HT1080 (cell line): ENCODE measurements at places on chromosomes 16 and 17. TPM values are rescaled to one million over a fixed set of nuclear protein-coding genes. Genes with fewer than 3 reads are reported as not detected.

MTSS2 gene
- 16.0 and 21.1 TPM in 2 replicates for total RNA-seq

GRCh38 chr16:73125850-73126524 lies 78.1 kb upstream of the ZFHX3 start:
- peak; percentile 74 for DNase-seq

- no peak for DNase-seq
These were observed 806 bp downstream of the RAD51C start for GRCh38 chr17:58693208-58693607.

PTX4 gene
- total RNA-seq = not detected in 2 replicates

CNTNAP1 gene
- 8.6 and 9.9 TPM in 2 replicates for total RNA-seq

- DNase-seq = peak; percentile 53
These were observed 31.2 kb downstream of the TMEM238L start for GRCh38 chr17:10772425-10773380.

- peak; percentile 88 for DNase-seq
These were observed 12.6 kb upstream of the OR1F1 start for GRCh38 chr16:3175157-3176093.

DNA sequence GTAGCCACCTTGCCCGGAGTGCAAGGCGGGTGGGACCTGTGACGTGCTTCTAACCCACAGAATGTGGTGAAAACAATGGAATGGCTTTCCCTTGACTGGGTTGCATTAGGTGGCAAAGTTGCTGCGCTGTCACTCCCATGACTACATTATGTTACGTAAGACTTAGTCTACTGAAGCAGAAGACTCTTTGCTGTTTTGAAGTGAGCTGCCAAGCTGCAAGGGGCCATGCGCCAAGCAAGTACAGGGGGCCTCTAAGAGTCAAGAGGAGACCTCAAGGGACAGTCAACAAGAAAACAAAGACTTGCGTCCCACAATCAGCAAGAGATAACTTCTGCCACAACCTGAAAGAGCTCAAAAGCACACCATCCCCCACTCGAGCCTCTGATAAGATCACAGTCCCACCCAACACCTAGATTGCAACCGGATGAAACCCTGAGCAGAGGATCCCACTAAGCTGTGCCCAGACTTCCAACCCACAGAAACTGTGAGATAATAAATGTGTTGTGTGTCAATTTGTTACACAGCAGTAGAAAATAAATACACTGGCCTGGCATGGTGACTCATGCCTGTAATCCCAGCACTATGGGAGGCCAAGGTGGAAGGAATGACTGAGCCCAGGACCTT lies 16.5 kb downstream of the ANKRD11 start:
- DNase-seq = peak; percentile 53

DNA sequence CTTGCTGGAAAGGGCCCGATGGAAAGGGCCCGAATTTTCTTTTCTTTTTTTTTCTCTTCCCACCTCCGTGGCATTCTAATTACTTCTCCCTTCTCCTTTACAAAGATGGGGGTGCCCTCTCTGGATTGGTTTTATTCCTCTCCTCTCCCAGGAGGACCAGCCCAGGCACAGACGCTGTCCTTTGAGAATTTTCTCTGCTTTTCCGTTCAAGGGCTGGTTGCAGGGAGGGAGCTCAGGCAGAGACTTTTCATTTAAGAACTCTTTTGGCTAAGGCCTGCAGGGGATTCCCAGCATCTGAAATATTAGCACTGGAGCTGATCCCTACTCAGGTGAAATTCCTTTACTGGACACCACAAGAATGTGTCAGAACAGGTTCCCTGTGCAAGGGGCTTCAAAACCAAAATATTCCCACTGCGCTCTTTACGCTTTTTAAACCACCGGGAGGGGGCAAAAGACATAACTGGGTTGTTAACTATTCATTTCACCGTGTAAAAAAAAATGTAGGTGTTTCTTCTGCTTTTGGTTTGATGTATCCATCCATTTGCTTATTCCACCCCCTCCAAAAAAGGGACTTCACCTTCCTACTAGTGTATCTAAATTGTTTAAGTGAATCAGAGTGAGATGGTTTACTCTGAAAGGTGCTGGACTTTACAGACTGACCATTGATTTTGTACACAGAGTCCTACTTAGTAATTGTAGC lies 1.4 kb downstream of the NFAT5 start:
- no peak for DNase-seq

SECTM1 gene
- 0.24 TPM in 1 of 2 replicates, not detected in the other for total RNA-seq

DNA sequence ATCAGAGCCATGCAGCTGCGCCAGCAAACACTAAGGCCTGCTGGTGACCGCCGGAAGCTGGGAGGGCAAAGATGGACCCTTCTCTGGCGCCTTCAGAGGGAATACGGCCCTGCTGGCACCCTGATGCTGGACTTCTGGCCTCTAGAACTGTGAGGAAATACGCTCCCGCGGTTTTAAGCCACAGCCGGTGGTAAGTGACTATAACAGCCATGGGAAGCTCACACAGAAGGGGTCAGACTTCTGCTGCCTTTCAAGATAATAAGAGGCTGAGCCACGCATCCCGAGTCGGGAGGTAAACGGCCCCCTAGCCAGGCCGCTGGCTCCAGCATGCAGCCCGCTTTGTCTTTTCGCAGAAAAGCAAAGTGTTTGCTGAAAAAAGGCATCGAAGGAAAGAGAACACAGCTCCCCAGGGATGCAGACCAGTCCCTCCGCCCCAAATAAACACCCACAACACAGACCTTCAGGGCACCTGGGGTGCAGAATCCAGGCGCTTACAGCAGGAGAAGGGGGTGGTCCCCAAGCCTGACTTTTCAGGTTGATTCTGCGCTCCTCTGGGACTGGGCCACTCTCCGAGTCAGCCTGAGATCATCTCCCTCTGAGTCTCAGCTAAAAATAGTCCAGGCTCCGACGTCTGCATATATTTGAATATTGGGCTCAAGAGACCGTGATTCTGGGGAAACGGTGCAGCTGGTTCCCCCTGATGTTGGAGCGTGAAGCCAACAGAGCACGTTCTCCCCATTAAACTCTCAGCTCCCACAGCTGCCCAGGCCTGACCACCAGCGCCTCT lies 89.7 kb downstream of the MGAT5B start:
- DNase-seq = no peak

- peak; percentile 66 for DNase-seq
These were observed 6.2 kb downstream of the DNAJC7 start for GRCh38 chr17:42010898-42011516.

DNA sequence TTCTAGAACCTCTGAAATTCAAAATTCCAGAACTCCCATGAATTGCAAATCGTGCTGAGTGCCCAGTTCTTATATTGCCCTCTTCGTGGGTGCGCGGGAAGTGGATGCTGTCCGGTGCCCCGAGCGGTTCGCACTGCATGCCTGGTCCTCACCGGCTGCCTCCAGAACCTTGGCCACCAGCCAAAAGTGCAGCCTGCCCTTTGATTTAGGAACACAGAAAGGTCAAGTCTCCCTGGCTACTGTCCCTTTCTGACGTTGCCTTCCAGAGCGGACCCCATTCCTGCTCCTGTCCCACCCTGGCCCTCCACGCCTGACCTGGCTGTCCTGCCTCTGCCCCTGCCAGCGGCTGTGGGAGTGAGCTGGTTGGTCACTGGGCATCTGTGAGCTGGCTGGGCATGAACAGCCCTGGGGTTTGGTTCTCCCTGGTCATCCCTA lies 9.7 kb downstream of the NEUROD2 start:
- no peak for DNase-seq

- DNase-seq = no peak
These were observed 10.5 kb upstream of the PRR35 start for GRCh38 chr16:549544-550263.

DNA sequence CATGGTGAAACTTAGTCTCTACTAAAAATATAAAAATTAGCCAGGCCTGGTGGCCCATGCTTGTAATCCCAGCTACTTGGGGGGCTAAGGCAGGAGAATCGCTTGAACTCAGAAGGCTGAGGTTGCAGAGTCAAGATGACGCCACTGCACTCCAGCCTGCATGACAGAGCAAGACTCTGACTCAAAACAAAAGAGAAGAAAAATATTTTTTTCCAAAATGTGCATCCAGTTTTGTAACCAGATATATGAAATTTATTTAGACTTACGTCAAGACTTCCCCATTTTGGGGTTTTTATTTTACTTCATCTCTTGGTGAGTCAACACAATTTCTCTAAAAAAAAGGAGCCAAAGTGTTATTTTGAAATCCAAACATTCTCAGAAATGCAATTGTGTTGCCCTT lies 5.5 kb upstream of the TM4SF5 start:
- no peak for DNase-seq

DNA sequence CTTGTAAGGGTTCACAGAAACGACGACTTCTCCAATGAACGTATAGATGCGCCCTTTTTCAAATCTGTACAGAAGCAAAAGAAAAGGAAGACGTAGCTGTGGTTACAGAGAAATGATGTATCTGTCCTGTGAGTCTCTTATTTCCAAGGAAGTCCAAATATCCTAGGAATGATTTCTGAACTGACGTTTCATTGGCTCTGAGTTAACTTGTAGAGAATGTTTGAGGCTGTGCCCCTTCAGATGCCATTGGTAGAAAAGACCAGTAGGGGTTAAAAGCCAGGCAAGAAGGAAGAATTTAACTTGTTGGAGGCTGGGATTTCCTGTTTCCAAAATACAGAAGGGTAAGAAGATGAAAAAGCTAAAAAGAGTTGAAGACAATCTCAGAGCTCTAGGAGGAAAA lies 96.2 kb downstream of the MYO1D start:
- DNase-seq = no peak

GRCh38 chr16:4426021-4426684 lies 485 bp downstream of the DNAJA3 start:
- DNase-seq = peak; percentile 25

DNA sequence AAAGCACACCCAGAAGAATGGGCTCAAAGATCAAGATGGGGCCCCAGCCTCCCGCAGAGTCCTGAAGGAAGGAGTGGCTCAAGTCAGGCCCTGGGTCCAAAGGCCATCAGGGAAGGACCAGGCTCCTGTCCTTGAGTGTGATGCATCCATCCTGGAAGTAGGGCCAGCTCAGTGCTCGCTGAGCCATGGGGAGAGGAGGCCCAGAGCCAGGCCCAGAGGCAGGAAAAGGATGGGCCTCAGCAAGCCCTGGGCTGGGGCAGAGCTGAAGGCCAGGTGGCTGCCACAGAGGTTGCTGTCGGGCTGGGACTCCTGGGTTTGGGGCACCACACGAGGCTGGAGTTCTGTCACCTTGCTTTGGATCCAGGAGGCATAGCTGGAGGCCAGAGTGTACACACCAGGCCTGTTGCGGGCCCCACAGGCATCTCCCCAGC lies 3.7 kb downstream of the PRSS8 start:
- no peak for DNase-seq

- no peak for DNase-seq
These were observed 183.8 kb downstream of the CCDC182 start for GRCh38 chr17:57561072-57561861.

CDH13 gene
- total RNA-seq = 50.8 and 66.0 TPM in 2 replicates

DNA sequence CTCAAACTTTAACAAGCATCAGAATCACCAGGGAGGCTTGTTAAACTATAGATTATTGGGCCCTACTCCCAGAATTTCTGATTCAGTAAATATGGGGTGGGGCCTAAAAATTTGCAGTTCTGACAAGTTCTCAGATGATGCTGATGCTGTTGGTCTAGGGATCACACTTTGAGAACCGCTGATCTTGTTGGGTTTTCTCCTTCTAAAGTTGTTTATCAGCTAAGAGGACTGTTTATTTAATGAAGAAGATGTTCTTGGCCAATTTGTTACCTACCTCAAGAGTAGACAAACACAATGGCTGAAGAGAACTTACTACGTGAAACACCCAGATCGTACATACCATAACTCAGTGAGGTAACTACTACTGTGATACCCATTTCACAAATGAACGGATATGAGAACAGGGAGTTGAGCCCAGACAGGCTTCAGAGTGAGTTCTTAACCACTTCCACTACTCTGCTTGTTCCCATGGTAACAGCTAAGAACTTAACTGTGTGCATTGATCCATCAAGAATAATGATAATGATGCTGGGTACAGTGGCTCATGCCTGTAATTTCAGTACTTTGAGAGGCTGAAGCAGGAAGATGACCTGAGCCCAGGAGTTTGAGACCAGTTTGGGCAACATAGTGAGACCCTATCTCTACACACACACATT lies 85.3 kb upstream of the NSRP1 start:
- DNase-seq = no peak

C1QL1 gene
- total RNA-seq = 3.1 and 3.6 TPM in 2 replicates

- DNase-seq = no peak
These were observed 2.4 kb downstream of the DHRS7B start for GRCh38 chr17:21129023-21129681.

CHST4 gene
- total RNA-seq = 0.43 TPM in 1 of 2 replicates, not detected in the other

- DNase-seq = no peak
These were observed 156.7 kb downstream of the HAPSTR1 start for GRCh38 chr16:9248162-9248561.

DNA sequence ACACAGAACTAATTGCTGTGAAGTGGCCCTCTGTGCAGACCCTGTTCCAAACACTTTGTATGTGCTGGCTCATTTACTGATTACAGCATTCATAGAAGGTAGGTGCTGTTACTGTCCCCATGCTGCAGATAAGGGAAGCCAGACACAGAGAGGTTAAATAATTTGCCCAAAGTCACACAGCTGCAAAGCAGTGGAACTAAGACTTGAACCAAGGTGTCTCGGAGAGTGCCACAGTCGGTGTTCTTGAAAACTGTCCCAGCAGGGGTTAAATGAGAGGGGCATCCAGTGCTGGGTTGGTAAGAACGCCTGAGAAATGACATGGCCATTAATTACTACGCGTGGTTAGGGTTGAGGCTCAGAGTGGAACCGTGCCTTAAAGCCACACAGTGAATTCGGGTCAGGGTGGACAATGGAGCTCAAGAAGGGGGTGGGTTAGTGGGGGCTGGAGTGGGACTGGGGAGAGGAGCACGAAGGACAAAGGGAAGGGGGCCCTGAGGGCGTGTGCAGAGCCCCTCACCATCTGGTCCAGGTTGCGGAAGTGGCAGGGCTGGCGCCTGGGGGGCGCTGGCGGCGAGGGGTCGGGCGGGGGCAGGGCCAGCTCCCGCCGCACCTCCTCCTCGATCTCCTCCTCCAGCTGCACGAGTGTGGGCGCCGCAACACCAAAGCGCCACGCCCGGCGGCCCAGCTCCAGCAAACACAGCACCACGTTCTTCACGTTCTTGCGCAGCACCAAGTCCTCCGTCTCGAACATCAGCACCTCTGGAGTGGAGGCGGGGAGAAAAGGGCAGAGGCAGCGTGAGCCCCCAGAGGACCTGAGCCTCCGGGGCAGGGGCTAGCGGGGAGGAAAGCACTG lies 3.3 kb downstream of the GAS2L2 start:
- no peak for DNase-seq

- DNase-seq = no peak
These were observed 9.5 kb downstream of the MRPL27 start for GRCh38 chr17:50363217-50364060.

GRCh38 chr17:31413874-31414549 lies 22.5 kb downstream of the RAB11FIP4 start:
- peak; percentile 72 for DNase-seq

GRCh38 chr17:48701864-48702532 lies 20.3 kb downstream of the PRAC1 start:
- DNase-seq = no peak

NOTUM gene
- total RNA-seq = not detected in 2 replicates

SLC6A4 gene
- not detected in 2 replicates for total RNA-seq
